ENCODE measurements at places on chromosomes 1 and 21.

GRCh38 chr1:226287587-226287986 lies 21.4 kb downstream of the LIN9 start:
- no peak for DNase-seq

DNA sequence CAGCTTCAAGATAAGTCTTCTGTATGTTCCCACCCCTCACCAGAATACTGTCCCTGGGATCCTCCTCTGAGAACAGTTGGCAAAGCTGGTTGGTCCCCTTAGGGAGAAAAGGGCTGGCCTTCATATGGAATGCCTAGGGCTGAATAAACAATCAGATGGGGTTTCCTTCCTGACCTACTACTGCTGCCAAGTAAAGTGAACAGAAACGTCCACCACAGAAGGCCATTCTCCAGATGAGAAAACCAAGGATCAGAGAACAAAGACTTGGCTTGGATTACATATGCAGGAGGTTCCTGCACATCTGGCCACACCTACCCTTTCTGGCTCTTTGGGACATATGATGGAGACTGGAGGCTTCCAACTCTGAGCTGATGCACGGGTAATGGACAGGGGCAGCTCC lies 194.5 kb downstream of the HIVEP3 start:
- DNase-seq, result no peak

- no peak for DNase-seq
These were observed 552 bp downstream of the GPATCH4 start for GRCh38 chr1:156600733-156601121.

DNA sequence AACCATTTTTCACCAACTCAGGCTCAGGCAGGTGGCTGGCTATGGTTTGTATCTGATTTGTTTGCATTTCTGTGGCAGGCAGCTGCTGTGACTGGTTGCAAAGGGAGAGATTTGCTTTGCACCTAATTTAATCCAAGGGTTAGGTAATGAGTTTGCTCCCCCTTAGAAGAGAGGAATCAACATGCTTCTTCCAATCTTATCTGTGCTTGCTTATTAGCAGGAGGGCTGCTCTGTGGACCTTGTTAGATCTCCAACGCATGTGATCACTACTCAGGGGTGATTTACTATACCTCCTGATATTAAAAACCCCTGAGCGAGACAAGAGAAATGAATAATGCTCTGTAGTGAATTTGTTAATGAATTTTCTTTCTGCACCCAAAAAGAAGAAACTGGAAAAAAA lies 20.5 kb downstream of the OLFML3 start:
- DNase-seq, result no peak

DNA sequence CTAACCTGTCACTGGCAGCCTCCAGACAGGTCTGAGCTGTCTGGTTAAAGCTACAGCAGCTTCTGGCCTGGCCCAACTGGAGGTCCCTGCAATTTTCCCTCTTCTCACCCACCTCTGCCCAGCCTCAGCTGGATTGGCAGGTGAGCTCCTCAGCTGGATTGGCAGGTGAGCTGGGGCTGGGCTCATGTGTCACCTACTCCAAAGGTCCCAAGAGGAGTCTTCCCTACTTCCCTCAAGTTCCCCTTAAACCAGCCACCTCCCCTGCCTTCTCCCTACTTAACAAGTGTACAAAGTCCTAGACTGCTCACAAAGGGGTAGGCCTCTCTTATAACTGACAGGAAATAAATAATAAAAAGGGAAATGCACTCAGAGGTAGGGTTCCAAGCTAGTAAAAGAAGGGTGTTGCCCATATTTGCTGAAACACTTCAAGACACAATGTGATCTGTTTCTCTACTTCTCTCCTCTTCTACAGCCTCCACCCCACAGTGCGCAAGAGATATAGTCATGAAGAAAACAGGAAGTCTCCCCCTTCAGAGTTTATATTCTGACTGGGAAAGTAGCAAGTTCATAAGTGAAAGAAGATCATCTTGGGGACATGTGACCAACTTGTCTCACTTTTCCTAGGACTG lies at the start of gene GPA33:
GPA33 (minus strand) TSS at position 64 of the 629 bp plus-strand sequence. CDS start 90 bp downstream, outside the sequence.
- peak; percentile 46 for DNase-seq

- DNase-seq, result no peak
These were observed 46.0 kb downstream of the EXO1 start for GRCh38 chr1:241894016-241894415.

DNA sequence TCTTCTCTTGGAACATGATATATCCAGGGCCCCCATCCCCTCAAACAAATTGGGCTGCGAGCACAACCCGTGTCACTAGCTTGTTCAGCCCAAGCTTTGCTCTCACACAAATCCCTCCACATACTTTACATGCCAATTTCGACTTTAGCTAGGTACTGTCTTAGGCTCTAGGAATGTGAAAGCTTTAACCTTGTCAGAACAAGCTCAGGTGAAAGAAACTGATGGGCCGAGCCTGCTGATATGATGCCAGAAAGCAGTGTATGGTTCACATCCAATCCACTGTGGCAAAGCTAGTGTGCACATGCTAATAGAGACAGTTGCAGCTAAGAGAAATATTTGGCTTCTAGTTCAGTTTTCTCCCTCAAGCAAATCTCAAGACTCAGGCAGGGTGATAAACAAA lies 79.5 kb downstream of the TNFSF18 start:
- no peak for DNase-seq

- DNase-seq, result no peak
These were observed 228.0 kb upstream of the SGIP1 start for GRCh38 chr1:66305927-66306326.

DNA sequence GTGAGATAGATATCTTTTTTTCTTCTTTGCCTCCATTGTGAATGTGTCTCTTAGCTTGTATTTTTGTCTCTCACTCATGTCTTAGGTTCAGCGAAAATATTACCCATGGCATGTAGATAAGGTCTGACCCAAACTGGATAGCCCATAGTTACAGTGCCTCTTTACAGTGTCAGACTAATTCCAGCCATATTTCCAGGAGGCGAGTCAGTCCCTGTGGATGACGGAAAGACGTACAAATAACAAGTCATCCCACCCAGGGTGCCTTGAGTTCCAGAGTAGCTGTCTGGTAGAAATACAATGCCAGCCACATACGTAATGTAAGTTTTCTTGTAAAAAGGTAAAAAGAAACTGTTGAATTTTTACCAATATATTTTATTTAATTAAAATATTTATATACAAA lies 157.3 kb downstream of the ZNF281 start:
- DNase-seq, result no peak

- DNase-seq, result peak; percentile 28
These were observed 7.0 kb upstream of the GPR88 start for GRCh38 chr1:100530880-100531487.

DNA sequence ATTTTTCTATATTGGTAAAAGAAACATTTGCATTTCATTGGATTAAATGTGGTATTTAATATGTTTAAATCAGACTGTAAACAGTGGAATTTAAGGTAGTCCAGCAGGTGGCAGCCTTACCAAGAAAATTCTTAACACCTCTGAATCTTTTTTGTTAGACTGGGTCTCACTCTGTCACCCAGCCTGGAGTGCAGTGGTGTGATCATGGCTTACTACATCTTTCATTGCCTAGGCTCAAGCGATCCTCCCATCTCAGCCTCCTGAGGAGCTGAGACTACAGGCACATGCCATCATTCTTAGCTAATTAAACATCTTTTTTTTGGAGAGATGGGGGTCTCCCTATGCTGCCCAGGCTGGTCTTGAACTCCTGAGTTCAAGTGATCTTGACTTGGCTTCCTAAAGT lies 98.8 kb downstream of the RABGAP1L start:
- peak; percentile 19 for DNase-seq

- no peak for DNase-seq
These were observed 216.9 kb upstream of the ADGRL2 start for GRCh38 chr1:81583878-81584277.

GRCh38 chr1:24857507-24858133 lies 72.5 kb downstream of the RUNX3 start:
- no peak for DNase-seq

GRCh38 chr1:238552271-238552670 lies 661.5 kb upstream of the ZP4 start:
- no peak for DNase-seq

DNA sequence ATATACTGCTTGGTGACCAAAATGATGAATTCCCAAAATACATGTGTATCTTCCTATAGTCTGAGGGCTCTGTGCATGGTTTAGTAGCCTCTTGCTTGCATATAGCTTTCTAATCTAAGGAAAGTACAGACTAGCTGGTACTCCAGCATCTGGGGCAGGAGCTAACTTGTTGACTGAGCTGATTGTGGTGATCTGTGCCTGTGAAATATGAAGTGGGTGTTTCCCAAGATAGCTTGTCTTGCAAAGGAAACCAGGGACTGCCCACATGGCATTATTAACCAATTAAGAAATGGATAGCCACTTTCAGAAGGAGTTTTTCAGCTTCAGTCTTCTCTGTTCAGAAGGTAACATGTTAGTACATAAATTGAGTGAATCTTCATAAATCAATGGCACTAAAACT lies 219.8 kb downstream of the NEGR1 start:
- DNase-seq, result no peak

GRCh38 chr1:192878249-192878648 lies 69.4 kb downstream of the RGS2 start:
- DNase-seq, result no peak

GRCh38 chr1:94648225-94649007 lies 106.9 kb upstream of the F3 start:
- DNase-seq, result no peak

GRCh38 chr1:214678386-214678785 lies 75.4 kb downstream of the CENPF start:
- no peak for DNase-seq

DNA sequence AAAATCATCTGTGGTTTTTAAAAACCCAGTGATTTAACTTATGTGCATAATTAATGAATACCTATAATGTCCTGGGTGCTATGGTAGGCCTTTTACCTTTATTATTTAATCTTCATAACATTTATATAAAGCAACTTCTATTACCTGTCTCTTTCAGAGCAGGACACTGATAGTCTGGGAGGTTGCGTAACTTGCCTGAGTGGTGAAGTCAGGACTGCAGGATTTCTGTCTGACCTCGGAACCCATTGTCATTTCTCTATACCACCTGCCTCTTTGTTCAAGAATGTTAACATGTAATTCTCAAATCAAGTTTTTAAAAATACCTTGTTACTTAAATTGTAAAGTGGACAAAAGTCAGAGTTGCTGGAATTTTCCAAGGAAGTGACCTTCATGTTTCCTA lies 41.0 kb upstream of the BACH1 start:
- DNase-seq, result no peak

- no peak for DNase-seq
These were observed 13.3 kb upstream of the TTLL10 start for GRCh38 chr1:1160281-1160930.

DNA sequence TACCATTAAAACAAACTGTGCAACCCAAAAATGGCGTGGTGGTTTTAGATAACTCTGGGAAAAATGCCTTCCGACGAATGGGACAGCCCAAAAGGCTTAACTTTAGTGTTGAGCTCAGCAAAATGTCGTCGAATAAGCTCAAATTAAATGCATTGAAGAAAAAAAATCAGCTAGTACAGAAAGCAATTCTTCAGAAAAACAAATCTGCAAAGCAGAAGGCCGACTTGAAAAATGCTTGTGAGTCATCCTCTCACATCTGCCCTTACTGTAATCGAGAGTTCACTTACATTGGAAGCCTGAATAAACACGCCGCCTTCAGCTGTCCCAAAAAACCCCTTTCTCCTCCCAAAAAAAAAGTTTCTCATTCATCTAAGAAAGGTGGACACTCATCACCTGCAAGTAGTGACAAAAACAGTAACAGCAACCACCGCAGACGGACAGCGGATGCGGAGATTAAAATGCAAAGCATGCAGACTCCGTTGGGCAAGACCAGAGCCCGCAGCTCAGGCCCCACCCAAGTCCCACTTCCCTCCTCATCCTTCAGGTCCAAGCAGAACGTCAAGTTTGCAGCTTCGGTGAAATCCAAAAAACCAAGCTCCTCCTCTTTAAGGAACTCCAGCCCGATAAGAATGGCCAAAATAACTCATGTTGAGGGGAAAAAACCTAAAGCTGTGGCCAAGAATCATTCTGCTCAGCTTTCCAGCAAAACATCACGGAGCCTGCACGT lies 82.1 kb downstream of the PRDM2 start:
- no peak for DNase-seq

DNA sequence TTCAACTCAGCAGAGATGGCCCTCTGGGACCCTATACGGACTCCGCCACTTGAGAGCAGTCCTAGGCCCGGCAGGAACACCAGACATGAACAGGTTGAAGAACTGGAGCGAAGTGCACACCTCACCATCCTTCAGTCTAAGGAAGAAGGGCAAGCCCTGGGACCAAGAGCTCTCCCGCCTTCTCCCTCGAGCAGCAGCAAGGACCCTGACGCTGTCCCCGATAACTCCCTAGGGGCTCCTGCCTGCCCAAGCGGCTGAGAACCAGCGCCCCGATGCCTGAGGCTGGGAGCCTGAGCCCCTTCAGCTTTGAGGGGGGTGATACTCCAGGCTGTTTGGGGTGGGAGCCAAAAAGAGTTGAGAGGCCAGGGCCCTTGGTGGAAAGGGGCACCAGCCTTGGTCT lies 10.2 kb downstream of the TMEM81 start:
- no peak for DNase-seq

DNA sequence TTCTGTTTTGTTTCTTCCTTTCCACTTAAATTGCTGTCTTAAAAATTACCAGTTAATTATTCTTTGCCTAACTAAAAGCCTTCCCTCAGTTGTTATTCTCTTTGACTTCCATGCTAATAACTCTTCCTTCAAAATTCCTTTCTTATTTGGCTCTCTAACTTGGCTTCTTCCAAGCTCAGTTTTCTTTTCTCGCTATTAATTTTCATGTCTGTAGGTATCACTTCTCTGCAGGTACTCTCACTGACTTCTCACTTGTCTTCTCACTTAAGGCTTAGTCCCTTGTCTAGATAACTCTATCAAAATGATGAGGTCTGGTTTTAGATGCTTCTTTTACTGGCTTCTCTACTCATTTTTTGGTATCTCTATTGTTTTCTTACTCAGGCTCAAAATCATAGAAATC lies 10.1 kb downstream of the CDC7 start:
- DNase-seq, result no peak

- no peak for DNase-seq
These were observed 4.9 kb downstream of the ARHGEF19 start for GRCh38 chr1:16207318-16208269.

DNA sequence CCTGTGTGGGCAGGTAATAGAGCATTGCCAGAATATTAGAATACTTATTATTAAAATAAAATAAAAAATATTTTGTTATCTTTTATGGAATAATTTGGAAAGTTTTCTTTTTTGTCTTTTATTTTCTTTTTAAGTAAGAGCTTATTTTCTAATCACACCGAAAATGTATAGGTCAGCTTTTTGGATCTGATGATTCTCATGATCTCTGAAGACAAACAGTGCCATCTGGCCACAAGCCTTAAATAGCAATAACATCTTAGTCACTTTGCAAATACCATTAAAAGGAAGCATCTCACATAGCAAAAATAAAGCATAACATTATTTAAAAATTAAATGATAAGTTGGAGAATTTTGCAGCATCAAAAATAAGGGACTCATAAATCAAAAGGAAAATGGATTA lies 213.8 kb downstream of the PLA2G4A start:
- DNase-seq, result no peak
